ENCODE measurements at places on chromosomes 12 and 14. TPM values are rescaled to one million over a fixed set of nuclear protein-coding genes. Genes with fewer than 3 reads are reported as not detected.

Gene OVCH1
- total RNA-seq, result not detected

Gene SMOC1
- not detected for total RNA-seq

Gene GZMB
- 1,565 TPM for total RNA-seq

Gene DYNLL1
- 77.2 TPM for total RNA-seq

Gene DUSP6
- total RNA-seq, result 222 TPM

DNA sequence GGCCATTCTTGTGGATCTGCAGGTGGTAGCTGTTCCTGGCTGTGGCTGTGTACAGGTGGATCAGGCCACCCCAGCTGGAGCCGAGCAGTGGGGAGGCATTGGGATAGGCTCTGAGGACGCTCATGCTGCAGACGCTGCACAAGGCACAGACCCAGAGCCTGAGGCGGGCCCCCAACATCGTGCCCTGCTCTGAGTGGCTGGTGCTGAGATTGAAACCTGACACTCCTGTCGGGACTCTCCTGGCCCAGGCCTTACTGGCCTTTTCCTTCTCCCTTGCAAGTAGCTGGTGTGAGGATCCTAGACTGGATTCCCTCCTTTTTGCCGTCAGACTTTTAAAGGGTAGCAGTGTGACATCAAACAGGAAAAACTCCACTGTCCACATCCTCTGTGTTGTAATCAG, at the start of gene FGF23:
TSS of gene FGF23 (minus strand) at position 308 of the 400 bp plus-strand sequence. CDS start at position 178, 130 bp downstream.
- H3K27ac ChIP-seq, result no peak within 1 kb of the TSS
- H3K36me3 ChIP-seq, result no peaks in the 10 kb centered on the region
- no peak for DNase-seq
- H3K4me1 ChIP-seq, result no peaks in the 10 kb centered on the region

DNA sequence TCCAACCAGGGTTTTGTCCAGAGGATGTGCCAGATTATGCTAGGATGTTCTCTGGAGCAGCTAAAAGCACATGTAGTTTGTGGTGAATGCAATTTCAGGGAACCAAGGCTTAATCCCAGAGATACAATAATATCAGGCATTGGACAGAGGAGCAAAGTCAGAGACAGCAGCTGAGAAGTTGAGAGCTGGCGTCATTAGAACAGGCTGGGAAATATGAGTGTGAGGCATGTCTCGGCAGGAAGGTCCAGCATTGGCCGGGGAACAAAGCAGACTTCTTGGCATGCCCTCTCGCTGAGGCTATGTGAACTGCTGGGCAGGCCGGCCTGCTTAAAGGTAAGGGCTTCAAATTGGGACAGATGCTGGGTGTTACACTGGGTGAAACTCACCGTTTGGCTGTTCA, 125.4 kb downstream of the CAND1 start:
- no peaks in the 10 kb centered on the region for H3K27me3 ChIP-seq
- DNase-seq, result no peak
- H3K4me3 ChIP-seq, result no peak overlapping the region
- no peaks in the 10 kb centered on the region for H3K36me3 ChIP-seq
- H3K27ac ChIP-seq, result no peak overlapping the region
- no peaks in the 10 kb centered on the region for H3K4me1 ChIP-seq

DNA sequence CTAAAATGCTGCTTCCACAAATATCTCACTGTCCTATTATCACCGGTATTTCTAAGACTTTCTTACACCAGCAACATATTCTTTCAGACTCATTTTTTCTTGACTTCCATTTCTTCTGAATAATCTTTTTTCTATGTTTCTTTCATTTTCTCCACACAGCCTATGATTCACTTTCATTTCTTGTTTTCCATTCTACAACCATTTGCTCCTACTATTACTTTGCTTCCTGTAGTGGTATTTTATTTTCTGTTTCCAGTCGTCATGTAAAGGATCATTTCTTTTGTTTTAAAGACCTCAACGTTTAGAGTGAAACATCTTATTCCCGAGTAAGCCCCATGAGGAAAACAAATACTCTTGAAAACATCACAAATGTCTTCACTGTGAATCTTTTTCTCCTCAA, 182.2 kb upstream of the MDGA2 start:
- no peak overlapping the region for H3K27ac ChIP-seq
- no peaks in the 10 kb centered on the region for H3K4me1 ChIP-seq
- H3K36me3 ChIP-seq, result no peaks in the 10 kb centered on the region
- no peak overlapping the region for H3K4me3 ChIP-seq

DNA sequence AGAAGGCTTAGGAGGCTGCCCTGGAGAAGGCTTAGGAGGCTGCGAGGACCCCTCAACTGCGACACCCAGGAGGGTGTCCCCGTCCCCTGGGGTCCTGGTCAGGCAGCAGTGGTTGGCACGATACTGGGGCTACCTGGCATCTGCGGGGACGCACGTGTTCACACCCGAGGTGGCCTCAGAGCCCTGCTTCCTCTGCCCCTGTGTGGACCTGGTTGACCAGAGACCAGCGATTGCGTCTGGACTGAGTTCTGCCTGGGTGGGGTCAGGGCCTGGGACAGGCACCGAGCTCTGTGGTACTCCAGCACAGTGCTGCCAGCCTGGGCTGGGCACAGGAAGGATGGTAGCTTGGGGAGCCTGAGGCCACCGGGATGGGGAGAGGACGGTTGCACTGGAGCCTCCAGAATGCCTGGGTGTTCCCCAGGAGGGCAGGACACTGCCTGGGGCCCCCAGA, 735 bp downstream of the ASPG start:
- no peaks in the 10 kb centered on the region for H3K27me3 ChIP-seq
- no peaks in the 10 kb centered on the region for H3K36me3 ChIP-seq
- H3K4me3 ChIP-seq, result no peak overlapping the region

GRCh38 chr14:67526676-67527459, 6.2 kb upstream of the PLEKHH1 start:
- no peak overlapping the region for H3K4me3 ChIP-seq
- no peaks in the 10 kb centered on the region for H3K36me3 ChIP-seq
- DNase-seq, result peak; percentile 65
- no peaks in the 10 kb centered on the region for H3K4me1 ChIP-seq
- no peak overlapping the region for H3K27ac ChIP-seq

- no peaks in the 10 kb centered on the region for H3K27me3 ChIP-seq
- no peak for DNase-seq
- H3K4me1 ChIP-seq, result no peaks in the 10 kb centered on the region
Observed at GRCh38 chr12:49923035-49923644, 19.4 kb upstream of the FAIM2 start.

- no peaks in the 10 kb centered on the region for H3K36me3 ChIP-seq
- DNase-seq, result no peak
- no peak overlapping the region for H3K27ac ChIP-seq
- H3K4me3 ChIP-seq, result no peak overlapping the region
- no peaks in the 10 kb centered on the region for H3K4me1 ChIP-seq
- H3K27me3 ChIP-seq, result no peaks in the 10 kb centered on the region
Observed at GRCh38 chr14:48086516-48086915, 411.1 kb upstream of the MDGA2 start.

DNA sequence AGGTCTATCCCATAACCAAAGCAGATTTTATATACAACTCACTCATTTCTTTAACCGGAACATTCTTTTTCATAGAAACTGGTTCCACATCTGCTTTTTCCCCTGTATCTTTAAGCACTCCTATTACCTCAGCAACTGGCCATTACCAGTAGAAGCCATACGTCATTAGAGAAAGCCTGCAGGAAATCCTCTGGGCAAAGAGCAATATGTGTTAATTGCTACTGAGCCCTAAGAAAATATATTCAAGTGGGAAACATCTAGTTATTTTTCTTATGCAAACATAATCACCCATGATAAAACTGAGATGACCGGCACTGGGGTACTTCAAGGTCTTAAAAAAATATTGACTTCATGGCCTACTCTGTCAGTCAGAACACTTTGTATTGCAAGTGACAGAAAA, 28.2 kb upstream of the CPSF6 start:
- no peak overlapping the region for H3K27ac ChIP-seq
- no peaks in the 10 kb centered on the region for H3K36me3 ChIP-seq
- H3K4me1 ChIP-seq, result no peaks in the 10 kb centered on the region
- no peaks in the 10 kb centered on the region for H3K27me3 ChIP-seq

- no peak overlapping the region for H3K4me3 ChIP-seq
- H3K27ac ChIP-seq, result no peak overlapping the region
- no peaks in the 10 kb centered on the region for H3K36me3 ChIP-seq
- peaks cover 12% of the 10 kb centered on the region for H3K4me1 ChIP-seq
- no peak for DNase-seq
Observed at GRCh38 chr14:63544591-63545299, 1.6 kb upstream of the PPP2R5E start.

Data from natural killer cell (primary cell).